Brain microvascular endothelial cell (primary cell): ENCODE measurements at places on chromosomes 12 and 14.

GRCh38 chr12:89662623-89663022 lies 46.0 kb downstream of the ATP2B1 start:
- DNase-seq, result no peak

DNA sequence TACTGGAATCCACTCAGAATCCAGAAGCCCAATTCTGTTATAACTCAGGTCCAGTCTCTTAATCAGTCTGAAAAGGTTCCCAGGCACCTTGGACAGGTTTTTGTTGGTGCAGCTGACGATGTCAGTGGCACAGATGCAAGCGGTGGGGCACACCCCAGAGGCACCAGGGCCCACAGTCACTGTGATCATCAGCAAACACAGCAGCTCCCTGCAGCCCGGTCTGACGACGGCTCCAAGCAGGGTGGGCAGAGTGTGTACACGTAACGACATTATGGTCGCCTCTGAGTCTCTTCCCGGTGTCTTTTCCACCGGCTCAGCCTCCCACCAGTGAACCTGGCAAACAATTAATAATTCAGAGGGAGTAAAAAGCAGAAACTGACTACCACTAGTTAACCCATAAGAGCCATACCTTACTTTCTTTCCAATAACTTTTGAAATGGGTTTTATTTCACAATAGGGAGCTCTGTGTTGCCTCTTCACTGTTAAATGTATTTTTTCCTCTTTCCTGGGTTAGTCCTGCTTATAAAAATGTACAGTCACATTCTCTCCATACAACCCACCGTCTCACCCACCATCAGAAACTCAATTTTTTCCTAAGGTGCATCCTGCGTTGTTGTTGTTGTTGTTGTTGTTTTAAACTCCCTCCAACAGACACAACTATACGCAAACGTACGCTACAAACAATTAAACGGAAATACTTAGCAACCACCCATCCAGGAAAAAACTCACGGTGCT lies 521 bp upstream of the PCED1B start:
- DNase-seq, result no peak

- DNase-seq, result no peak
Measured at GRCh38 chr12:87596636-87597035, 432.6 kb downstream of the C12orf50 start.

- no peak for DNase-seq
Measured at GRCh38 chr14:40216976-40217375, 784.7 kb upstream of the FBXO33 start.

- DNase-seq, result no peak
Measured at GRCh38 chr14:30410986-30411385, 148.0 kb upstream of the G2E3 start.

- DNase-seq, result no peak
Measured at GRCh38 chr14:68730348-68730747, 62.5 kb downstream of the ZFP36L1 start.

DNA sequence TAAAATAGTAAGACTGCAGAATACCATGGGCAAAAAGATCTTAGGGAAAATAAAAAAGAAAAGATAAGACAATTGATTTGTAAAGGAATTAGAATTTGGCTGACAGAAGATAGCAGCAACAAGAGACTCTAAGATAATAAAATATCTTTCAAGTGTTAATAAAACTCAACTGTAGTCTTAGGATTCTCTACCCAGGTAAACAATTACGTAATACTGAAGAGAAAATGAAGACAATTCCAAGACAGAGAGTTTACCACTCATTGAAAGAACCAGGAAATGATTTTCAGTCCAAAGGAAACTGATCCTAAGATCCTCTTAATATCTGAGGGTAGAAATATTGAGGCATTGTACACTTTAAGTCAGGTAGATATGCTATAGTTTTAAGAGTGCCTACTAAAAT lies 321.1 kb downstream of the CEP128 start:
- no peak for DNase-seq

DNA sequence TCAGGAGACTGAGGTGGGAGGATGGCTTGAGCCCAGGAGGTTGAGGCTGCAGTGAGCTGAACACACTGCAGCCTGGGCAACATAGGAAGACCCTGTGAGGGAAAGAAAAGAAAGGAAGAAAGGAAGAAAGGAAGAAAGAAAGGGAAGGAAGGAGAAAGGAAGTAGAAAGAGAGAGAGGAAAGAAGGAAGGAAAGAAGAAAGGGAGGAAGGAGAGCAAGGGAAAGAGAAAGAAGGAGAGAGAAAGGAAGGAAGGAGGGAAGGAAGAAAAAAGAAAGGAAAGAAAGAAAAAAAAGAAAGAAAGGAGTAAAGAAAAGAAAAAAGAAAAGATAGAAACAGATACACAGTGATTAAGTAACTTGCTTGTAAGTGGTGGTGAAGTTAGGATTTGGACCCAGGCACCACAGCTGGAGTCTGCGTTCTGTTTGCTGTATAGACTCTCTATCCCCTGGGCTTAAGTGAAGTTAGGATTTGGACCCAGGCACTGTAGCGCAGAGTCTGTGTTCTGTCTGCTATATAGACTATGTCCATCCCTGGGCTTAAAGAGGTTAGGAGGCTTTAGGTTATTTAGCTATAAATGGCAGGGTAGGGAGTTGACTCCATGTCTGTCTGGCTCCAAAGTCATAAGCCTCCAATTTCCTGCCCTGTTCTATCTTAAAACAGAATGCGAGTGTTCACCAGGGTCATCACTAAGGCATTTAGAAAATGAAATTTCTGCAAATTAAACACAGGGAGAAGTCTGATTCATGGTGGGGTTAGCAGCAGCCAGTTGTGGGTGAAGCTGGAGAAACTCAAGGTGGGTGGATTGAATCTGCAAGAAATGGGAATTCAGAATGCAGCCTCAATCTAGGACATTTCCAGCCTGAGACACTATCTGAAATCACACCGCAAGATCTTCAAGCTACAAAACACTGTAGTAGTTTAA lies 13.3 kb upstream of the C12orf75 start:
- DNase-seq, result peak; percentile 30

DNA sequence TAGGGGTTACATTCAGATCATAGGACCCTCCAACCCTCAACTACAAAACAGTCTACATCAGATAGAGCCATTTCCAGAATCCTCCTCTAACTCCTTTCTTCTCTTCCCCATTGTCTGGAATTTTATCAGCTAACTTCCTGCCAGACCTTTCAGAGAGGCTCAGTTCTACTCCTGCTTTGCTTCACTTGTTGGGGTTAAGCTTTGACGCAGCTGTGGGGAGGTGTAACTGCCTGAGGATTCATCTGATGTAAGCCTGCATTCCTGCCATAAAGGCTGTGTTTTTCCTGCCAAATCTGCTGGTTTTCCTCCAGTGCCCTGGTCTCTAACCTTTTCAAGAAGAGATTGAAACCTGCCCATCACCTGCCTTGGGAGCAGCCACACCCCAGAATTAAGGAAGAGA lies 16.9 kb downstream of the DHRS2 start:
- DNase-seq, result no peak

DNA sequence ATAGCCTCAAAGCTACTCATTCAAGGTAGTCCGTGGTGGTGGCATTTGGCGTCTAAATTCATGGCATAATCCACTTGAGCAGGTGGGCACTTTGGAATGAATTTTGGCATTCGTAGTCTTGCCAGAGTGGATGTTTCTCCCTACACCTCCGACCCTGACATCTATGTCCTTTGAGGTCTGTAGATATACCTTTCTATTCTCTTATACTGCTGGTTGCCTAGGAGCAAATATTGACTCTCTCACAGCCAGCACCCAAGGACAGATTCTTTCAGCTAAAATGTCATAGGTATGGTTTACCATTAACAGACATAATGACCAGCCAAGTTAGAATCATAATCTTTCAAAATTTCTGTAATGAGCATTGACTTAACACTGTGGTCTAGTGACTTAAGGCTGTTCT lies 47.4 kb upstream of the FLRT2 start:
- no peak for DNase-seq

DNA sequence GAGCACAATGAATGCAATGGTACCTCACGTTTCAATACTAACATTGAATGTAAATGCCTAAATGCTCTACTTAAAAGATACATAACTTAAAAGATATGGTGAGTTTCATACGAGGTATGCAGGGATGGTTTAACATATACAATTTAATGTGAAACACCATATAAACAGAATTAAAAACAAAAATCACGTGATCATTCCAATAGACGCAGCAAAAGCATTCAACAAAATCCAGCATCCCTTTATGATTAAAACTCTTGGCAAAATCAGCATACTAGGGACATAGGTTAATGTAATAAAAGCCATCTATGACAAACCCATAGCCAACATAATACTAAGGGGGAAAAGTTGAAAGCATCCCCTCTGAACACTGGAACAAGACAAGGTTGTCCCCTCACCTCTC lies 845.7 kb downstream of the SLC16A7 start:
- no peak for DNase-seq

DNA sequence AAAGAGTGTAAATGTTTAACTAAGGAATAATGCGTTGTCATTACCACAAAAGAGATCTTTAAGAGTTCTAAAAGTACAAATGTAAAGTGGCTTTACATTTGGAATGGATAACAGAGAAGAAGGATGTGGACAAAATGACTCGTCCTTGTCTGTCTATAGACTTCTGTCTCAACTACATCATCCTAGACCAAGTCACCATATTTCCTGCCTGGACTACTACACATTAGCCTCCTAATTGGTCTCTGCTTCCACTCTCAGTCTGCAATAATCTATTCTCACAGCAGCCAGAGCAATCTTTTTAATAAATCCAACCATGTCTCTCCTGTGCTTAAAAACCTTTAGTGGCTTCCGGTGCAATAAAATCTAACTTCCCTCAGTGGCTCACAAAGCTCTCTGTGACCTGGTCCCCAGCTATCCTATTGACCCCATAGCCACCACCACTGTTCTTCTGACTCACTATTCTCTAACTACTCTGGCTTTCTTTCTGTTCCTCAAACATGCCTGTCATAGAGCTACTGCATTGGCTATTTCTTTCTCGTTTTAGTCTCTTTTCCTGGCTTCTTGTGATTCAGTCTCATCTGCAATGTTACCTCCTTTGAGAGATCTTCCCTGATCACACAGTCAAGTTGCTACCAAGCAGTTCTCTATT lies 91.1 kb downstream of the MYF5 start:
- DNase-seq, result no peak

GRCh38 chr14:43795600-43796228 lies 711.4 kb downstream of the FSCB start:
- no peak for DNase-seq

- DNase-seq, result peak; percentile 40
Measured at GRCh38 chr14:74804219-74804825, 41.2 kb downstream of the YLPM1 start.

GRCh38 chr12:114504311-114504710 lies 98.4 kb upstream of the TBX5 start:
- no peak for DNase-seq

DNA sequence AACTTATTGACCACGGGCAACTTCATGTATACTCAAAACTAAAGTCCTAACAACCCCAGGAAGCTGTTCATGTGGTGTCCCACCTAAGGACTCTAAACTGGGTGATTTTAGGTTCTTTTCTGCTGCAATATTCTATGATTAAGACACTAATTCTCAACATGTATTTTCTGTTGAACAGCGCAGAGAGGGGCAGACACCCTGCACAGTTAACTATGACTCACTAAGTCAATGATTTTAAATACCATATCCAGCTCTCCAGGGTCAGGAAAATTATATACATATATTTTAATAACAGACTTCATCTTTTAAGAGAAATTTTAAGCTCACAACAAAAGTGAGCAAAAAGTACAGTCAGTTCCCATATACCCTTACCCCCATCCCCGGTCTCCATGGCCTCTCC lies 85.0 kb downstream of the FOXN3 start:
- peak; percentile 35 for DNase-seq

- no peak for DNase-seq
Measured at GRCh38 chr14:52923902-52924575, 26.8 kb downstream of the FERMT2 start.

DNA sequence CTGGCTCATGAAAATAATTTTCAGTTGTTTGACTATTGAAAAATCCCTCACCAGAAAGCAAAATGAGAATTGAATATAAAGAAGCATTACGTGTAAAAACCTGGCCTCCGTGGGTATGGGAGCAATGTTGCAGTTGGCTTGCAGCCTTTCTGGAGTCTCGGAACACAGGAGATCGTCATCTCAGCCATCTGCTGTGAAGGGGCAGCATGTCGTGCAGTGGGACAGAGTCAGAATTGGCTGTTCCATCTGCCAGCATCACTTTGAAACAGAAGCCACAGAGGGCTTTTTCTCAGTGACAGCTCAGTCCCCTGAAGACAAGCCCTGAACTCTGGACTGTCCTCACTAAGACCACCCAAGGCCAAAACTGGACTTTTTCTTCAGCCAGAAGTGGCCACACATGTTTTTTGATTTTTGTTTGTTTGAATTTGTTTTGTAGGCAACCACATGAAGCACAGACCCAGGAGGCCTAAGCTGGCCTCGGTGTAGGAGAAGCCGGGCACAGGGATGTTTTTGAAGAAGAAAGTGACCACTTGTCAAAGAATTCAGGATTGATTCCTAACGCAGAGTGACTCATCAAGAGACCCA lies 170.8 kb upstream of the DYRK2 start:
- no peak for DNase-seq

- DNase-seq, result no peak
Measured at GRCh38 chr12:113482334-113482733, 10.7 kb upstream of the LHX5 start.

DNA sequence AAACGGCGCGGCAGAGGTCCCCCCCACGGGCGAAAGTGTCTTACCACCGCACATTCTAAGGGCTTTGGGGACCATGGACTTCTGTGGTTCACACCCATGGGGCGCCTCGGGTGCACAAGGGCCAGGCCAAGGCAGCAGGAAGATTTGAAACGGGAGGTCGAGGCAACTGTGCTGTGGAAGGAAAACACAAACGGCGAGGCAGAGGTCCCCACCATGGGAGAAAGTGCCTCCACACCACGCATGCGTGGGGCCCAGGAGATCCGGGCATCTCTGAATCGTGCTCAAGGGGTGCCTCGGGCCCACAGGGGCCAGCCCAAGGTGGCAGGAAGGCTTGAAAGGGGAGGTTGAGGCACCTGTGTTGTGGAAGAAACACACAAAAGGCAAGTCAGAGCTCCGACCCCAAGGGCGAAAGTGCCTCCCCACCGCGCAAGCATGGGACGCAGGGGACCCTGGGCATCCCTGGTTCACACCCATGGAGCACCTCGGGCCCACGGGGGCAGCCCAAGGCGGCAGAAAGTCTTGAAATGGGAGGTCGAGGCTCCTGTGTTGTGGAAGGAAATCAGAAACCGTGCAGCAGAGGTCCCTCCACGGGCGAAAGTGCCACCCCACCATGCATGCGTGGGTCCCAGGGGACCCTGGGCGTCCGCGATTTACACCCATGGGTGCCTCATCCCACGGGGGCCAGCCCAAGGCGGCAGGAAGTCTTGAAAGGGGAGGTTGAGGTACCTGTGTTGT lies 371.0 kb downstream of the ALG10 start:
- DNase-seq, result no peak

DNA sequence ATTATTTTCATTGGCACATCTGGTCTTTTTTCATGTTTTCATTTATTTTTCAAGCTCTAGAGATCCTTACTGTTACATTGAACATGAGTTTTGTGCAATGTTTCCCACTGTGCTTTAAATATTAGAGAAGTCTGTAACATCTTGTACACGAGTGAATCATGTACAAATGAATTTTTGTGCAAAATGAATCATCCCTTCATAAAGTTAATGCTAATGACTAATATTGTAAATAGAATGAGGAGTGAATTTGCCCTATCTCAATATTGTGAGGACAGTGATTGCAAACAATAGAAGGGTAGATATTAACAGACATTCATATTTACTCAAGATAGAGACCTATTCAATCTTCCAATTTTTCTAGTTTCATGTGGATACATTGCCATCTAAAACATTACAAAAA lies 463.3 kb upstream of the FOXG1 start:
- DNase-seq, result no peak
